Peyer's patch (tissue), 4 donors: ENCODE measurements at places on chromosomes 4 and X. TPM values are rescaled to one million over a fixed set of nuclear protein-coding genes. Genes with fewer than 3 reads are reported as not detected.

Gene MFSD8
- total RNA-seq: 29.9 TPM

Gene EREG
- 1.7 TPM for total RNA-seq

Gene TMEM184C
- total RNA-seq: 31.1 TPM

Gene RIPPLY1
- not detected for total RNA-seq

Gene CITED1
- not detected for total RNA-seq

Gene MXD4
- 28.9 TPM for total RNA-seq

Gene SPATA18
- 3.4 TPM for total RNA-seq

Gene SMIM20
- 55.7 TPM for total RNA-seq

Gene DMRTC1
- not detected for total RNA-seq

- no peaks in the 10 kb centered on the region for H3K27me3 ChIP-seq
- DNase-seq: no peak
- H3K4me1 ChIP-seq: no peaks in the 10 kb centered on the region
- no peak overlapping the region for H3K4me3 ChIP-seq
Measured at GRCh38 chr4:122331195-122331594, 47.6 kb upstream of the ADAD1 start.

GRCh38 chrX:11117745-11118144 is 6.6 kb downstream of the HCCS start:
- no peaks in the 10 kb centered on the region for H3K4me1 ChIP-seq
- no peaks in the 10 kb centered on the region for H3K27me3 ChIP-seq
- no peaks in the 10 kb centered on the region for H3K36me3 ChIP-seq
- H3K4me3 ChIP-seq: no peak overlapping the region
- no peak overlapping the region for H3K27ac ChIP-seq

GRCh38 chr4:60605646-60606354 is 594.3 kb upstream of the ADGRL3 start:
- DNase-seq: no peak
- no peaks in the 10 kb centered on the region for H3K36me3 ChIP-seq
- H3K27me3 ChIP-seq: no peaks in the 10 kb centered on the region

DNA sequence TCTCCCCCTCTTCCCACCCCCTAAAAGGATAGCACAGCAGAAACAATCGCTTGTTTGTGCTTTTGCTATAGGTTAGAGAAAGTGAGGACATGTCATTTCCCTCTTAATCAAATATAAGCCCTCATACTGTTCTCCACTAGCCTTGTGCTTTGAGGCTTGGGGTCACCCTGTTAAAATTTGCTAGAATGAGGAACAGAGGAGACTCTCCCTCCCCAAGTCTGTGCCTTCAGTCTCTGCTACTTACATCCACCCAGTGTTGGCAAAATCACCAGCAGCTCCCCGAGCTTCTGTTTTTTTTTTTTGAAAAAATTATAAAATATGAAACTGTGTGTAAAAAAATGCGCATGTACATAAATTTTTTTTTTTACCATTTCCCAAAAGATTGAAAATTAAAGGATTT is 19.3 kb downstream of the KLF3 start:
- H3K27ac ChIP-seq: no peak overlapping the region
- no peaks in the 10 kb centered on the region for H3K27me3 ChIP-seq
- DNase-seq: no peak
- H3K4me3 ChIP-seq: no peak overlapping the region
- H3K4me1 ChIP-seq: peaks cover 27% of the 10 kb centered on the region

- H3K27me3 ChIP-seq: no peaks in the 10 kb centered on the region
- no peaks in the 10 kb centered on the region for H3K36me3 ChIP-seq
- DNase-seq: peak; percentile 62
- H3K4me1 ChIP-seq: no peaks in the 10 kb centered on the region
- peak overlapping the region; percentile 38 for H3K4me3 ChIP-seq
Measured at GRCh38 chrX:45851434-45851991, 650.8 kb upstream of the DIPK2B start.

DNA sequence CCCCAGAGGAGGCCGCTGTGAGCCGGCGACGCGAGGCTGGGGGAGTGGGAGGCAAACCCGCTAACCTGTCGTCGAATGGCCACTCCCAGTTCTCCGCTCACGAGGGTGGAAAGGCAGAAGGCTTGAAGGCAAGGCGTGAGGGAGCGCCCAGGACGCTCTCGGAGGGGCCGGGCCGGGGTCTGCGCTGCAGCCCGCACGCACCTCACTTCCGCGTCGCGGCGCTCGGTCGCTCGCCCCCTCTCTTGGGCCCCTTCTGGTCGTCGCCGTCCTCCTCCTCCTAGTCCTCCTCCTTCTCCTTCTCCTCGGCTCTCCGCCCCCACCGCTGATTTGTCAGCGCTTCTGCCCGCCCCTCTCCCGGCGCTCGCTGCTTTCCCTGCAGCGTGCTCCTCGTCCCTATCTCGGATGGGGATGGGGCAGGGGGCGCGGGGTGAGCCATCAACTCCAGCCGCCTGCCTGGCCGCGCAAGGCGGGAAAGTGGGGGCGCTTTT is at the start of gene SNCA:
Gene SNCA (minus strand): TSS at position 265 of the 488 bp plus-strand sequence. CDS start 1,494 bp downstream, outside the sequence.
- no peaks in the 10 kb centered on the region for H3K27me3 ChIP-seq
- DNase-seq: no peak
- no peaks in the 10 kb centered on the region for H3K36me3 ChIP-seq
- H3K27ac ChIP-seq: no peak within 1 kb of the TSS
- H3K4me1 ChIP-seq: no peaks in the 10 kb centered on the region
- peak within 1 kb of the TSS; percentile 33 for H3K4me3 ChIP-seq

DNA sequence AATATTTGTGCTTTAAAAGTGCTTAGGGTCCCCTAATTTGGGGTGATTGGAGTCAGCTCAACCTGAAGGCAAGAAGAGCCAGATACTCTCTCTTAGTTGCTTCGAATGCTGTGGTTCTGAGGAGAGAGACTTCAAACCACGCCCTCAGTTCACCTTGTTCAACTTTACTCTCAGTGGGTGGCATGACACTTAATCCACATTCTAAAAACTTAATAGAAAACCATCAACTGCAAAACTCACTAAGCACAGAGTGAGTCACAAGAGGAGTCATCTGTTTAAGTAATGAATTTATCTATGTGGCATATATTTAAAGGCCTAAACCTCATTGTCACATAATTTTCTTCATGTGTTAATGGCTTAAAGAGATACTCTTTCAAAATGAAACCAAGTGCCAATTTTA is 99.5 kb upstream of the SLC4A4 start:
- no peaks in the 10 kb centered on the region for H3K36me3 ChIP-seq
- H3K4me3 ChIP-seq: no peak overlapping the region
- no peak overlapping the region for H3K27ac ChIP-seq
- H3K27me3 ChIP-seq: no peaks in the 10 kb centered on the region
- DNase-seq: no peak
- H3K4me1 ChIP-seq: no peaks in the 10 kb centered on the region

GRCh38 chrX:1599791-1600405 is 8.5 kb downstream of the AKAP17A start:
- H3K4me1 ChIP-seq: no peaks in the 10 kb centered on the region
- H3K27me3 ChIP-seq: no peaks in the 10 kb centered on the region
- no peak overlapping the region for H3K4me3 ChIP-seq
- H3K27ac ChIP-seq: no peak overlapping the region
- H3K36me3 ChIP-seq: no peaks in the 10 kb centered on the region

GRCh38 chrX:115582616-115583495 is 21.9 kb downstream of the PLS3 start:
- H3K4me3 ChIP-seq: no peak overlapping the region
- no peaks in the 10 kb centered on the region for H3K4me1 ChIP-seq
- H3K27ac ChIP-seq: no peak overlapping the region
- H3K36me3 ChIP-seq: no peaks in the 10 kb centered on the region
- no peaks in the 10 kb centered on the region for H3K27me3 ChIP-seq

DNA sequence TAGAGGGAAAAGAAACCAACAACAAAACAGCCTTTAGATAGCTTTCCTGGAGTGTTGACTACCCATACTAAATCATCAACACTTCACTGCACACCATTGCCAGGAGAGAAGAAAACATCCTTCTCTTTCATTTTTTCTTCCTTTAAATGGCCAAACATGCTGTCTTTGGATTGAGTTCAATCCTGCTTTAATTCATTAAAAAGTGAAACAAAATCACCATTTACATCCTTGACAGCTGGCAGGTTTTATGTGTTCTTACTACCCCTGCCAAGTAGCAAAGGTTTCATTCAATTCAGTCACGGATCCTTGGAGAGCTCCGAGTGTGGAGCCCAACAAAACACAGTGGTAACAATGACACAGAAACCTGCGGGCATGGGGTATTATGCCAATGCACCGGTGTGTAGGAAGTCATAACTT is 568.3 kb downstream of the ANKRD50 start:
- no peak overlapping the region for H3K27ac ChIP-seq
- H3K4me1 ChIP-seq: no peaks in the 10 kb centered on the region
- no peak for DNase-seq
- H3K27me3 ChIP-seq: no peaks in the 10 kb centered on the region
- no peak overlapping the region for H3K4me3 ChIP-seq
- no peaks in the 10 kb centered on the region for H3K36me3 ChIP-seq
